Muscle of back (tissue), 13 donors: ENCODE measurements at places on chromosomes 6 and 20. TPM values are rescaled to one million over a fixed set of nuclear protein-coding genes. Genes with fewer than 3 reads are reported as not detected.

DNA sequence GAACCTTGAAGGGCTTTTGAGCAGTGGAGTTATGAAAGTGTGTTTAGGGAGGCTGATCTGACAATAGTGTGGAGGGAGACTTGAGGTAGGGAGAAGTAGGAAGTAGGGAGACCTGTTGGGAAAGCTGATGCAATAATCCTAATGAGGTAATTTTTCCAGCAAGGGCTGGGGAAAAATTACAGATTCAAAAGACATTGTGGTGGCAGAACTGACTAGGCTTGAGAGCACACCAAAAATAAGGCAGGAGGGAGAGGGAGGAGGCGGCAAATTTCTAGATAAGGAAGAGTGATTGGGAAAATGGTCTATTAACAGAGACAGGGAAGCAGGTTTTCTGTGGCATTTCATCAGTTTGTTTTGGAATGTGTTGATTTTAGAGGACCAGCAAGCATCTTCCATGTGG lies 5.5 kb downstream of the PRRT1 start:
- no peak for DNase-seq

DNA sequence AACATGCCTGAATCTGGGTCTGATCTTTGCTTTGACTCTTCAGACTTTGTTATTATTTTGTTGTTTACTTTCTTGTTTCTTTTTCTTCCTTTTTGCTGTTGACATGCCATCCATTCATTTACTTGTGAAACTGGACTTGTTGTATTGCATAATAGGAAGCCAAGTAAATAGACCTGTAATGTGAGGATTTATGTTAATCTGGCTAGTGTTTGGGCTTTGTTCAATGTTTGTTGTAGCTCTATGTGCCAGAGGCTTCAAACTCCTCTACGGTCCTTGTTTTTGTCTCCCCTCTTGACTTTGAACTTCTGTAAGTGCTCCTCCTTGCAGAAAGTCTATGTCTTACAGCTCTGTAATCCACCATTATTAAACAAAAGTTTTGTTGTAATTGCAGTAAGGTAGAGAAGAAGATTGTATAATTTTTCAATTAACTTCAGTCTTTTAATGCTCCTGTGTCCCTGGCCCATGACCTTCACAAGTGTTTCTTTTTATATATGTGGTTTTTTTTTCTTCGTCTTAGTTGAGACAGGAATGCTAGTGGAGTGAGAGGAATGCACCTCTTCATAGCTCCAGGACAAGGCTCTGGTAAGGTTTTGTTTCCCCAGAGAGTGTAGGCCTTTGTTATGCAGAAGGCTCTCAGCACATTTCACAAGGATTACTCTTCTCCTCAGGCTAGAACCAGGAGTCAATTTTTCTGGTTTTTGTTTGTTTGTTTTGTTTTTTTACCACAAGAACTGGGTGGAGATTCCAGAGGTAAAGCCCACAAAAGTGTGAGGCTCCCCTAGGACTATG lies 1061.8 kb upstream of the CITED2 start:
- DNase-seq = no peak

DNA sequence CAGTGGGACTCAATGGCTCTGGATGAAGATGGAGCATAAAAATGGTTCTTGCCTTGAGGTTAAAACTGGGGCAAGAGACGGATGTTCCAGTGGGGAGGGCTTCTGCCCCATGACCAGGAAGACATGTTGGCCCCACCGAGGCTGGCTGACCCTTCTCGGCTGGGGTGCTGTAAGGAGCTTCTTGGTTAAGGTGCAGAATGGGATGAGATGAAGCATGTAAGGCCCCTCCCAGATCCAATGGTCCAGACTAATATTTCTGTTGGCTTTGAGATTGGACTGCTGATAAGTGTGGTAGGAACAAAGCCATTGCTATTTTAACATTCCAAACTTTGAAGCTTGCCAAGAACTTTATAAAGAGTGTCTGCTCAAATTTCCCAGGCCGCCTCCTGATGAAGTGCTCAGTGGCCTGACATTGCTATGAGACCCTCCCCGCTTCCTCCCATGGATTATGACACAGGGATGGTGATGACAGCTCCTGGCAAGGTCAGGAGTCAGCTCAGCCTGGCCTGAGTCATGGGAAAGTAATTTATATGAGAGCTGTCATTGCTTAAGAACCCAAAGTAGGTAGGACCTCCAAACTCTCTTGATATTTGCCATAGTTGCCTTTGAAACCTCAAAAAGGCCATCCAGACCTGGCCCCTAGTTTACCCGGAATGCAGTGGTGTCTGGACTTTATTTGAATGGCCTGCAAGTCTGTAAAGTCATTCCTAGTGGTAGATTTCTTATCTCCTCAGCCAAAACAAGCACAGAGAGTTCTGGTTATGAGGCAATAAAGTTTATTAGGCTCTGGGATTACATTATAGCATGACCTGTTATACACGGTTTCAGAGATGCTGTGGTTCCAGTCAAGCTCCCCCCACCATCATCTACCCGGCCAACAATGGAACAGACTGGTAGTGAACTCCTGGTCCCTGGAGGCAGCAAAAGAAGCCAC lies 55.2 kb downstream of the TGM2 start:
- peak; percentile 91 for DNase-seq

The TINAG gene
- polyA plus RNA-seq = not detected

The PTK6 gene
- polyA plus RNA-seq = 0.25 TPM

The OR2H1 gene
- not detected for polyA plus RNA-seq

The ZSCAN16 gene
- 3.8 TPM for polyA plus RNA-seq
